ENCODE measurements at places on chromosomes 4 and X.

- peak; percentile 98 for DNase-seq
Observed at GRCh38 chr4:6709230-6710114, at the start of gene MRFAP1L1. Gene MRFAP1L1 (minus strand): TSS chr4:6709865. CDS start chr4:6709629, 236 bp downstream.

GRCh38 chr4:113821856-113822255 is 60.3 kb upstream of the CAMK2D start:
- DNase-seq = no peak

DNA sequence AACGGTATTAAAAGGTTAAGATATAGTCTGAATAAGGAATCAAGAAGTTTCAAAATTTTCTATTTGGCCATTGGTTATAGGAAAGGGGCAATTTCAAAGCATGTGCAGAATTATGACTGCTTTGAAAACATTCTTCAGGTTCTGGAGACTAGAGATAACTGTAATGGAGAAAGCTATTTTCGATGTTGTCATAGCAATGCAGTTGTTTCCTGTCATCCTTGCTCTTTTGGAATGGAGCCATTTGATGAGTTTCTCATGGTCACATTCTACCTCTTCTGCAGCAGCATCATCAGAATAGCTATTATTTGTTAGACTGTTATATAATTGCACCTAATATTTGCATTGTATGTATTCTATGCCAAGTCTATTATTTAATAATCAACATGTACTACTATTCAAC is 368.2 kb upstream of the NR3C2 start:
- peak; percentile 5 for DNase-seq

DNA sequence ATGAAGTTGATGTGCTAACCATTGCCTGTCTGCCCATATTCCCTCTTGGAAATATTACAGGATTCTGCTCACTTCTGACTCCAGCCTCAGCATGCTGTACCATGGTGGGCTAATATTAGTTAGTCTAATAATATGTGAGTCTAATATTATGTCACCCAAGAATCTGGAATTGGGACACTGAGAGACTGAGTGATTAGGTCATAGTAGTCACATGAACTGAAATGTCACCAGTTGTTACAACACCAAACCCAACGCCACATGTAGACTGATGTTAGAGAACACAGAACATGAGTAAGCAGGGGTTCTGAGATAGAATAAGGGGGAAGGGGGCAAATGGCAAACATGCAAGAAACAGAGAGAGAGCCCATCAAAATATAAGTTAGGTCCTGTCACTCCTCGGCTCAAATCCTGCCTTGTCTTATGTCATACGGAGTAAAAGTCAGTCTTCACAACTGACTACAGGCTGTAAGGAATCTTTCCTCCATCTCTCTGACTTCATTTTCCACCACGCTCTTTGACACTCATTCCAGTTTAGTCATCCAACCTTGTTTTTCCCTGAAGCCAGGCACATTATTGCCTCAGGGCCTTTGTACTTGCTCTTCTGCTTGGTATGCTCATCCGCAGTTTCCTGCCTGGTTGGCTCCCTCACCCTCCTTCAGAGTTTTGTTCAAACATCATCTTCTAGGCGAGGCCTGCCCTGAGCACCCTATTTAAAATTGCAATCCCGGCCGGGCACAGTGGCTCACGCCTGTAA is 9.6 kb upstream of the SLAIN2 start:
- DNase-seq = peak; percentile 77

- peak; percentile 40 for DNase-seq
Observed at GRCh38 chr4:112813790-112814189, 176.8 kb downstream of the LARP7 start.

DNA sequence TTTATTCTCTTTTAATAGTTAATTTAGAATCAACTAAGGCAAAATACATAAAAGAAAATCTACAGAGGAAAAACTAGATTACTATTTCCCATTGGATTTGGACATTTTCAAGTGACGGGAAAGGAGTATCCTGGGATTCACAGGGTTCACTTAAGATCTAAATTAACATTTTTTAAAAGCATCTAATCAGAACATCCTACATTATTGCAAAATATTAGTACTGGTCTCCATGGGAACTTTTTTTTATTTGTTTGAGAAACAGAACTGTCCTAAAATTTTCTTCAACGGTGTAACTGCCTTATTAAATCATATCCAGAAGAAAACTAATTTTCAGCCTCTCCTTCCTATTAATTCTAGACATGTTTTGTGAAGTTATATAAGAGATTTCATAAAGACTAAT is 69.7 kb downstream of the METTL14 start:
- no peak for DNase-seq

GRCh38 chr4:87843936-87844335 is 11.2 kb downstream of the MEPE start:
- peak; percentile 95 for DNase-seq

DNA sequence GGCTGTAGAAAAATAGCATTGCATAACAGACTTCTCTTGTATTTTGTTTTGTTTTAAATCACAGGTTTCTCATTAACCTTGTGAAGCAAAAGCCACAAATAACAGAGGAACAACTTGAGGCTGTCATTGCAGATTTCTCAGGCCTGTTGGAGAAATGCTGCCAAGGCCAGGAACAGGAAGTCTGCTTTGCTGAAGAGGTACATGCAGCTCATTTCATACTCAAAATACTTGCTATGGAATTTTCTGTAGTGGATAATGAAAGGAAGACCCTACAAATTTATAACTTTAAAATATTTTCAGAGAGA is 17.6 kb downstream of the AFP start:
- DNase-seq = no peak

GRCh38 chrX:20623448-20623847 is 356.7 kb upstream of the RPS6KA3 start:
- DNase-seq = peak; percentile 72

DNA sequence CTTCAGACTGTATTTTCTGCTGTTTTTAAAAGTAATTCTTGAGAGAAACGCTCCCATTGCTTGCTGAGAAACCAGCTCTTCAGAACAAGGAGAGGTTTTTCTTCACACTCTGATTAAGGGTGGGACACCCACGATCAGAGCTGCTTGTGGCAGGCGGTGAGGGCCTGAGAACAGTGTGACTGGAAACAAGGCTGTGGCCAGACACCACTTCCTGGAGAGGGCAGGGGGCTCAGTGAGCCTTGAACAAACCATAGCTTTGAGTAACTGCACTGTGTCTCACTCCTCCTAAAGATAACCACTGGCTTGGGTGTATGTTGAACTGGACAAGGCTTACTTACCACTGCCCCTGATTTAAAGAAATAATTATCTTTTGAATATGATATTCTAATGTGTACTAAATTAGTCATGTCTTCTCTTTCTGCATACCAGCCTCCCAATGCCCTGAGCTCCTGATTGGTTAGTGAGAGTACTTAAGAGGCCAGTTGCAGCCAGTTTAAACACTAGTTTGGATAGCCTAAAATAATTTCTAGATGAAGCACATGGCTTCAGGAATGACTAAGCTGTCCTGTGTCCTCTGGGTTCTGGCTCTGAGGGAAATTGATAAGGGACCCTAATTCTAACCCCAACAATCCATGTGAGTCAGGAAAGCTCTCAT is 3.7 kb upstream of the GPR82 start:
- DNase-seq = peak; percentile 32

- peak; percentile 28 for DNase-seq
Observed at GRCh38 chr4:8192748-8193738, 6.0 kb upstream of the SH3TC1 start.

- no peak for DNase-seq
Observed at GRCh38 chrX:24657671-24658386, 10.7 kb upstream of the PCYT1B start.

DNA sequence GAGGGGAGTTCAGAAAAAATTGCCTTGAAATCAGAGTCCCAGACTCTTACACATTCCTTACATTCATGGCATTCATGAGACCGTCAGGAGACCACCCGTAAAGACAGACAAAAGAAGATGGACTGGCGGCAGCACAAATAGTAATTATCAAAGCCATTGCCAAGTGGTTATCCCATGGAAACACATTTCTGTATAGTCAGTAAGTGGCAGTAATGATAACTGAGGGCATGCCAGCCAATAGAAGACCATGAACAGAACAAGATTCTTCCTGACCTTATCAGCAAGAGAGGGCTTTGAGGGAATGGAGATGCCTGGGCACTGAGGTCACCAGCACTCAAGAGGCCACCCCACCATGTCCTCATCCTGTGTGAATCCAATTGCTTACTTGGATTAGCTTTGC is 121.7 kb upstream of the HCCS start:
- DNase-seq = peak; percentile 71

GRCh38 chr4:75696071-75696470 is 22.9 kb upstream of the G3BP2 start:
- no peak for DNase-seq

GRCh38 chr4:186201010-186201409 is 9.6 kb downstream of the CYP4V2 start:
- DNase-seq = no peak

- peak; percentile 57 for DNase-seq
Observed at GRCh38 chrX:100645106-100645505, 1.1 kb downstream of the SRPX2 start.
